ENCODE measurements at places on chromosomes 2 and 18.

GRCh38 chr2:233919938-233920337 lies 2.8 kb downstream of the TRPM8 start:
- DNase-seq = peak; percentile 27

DNA sequence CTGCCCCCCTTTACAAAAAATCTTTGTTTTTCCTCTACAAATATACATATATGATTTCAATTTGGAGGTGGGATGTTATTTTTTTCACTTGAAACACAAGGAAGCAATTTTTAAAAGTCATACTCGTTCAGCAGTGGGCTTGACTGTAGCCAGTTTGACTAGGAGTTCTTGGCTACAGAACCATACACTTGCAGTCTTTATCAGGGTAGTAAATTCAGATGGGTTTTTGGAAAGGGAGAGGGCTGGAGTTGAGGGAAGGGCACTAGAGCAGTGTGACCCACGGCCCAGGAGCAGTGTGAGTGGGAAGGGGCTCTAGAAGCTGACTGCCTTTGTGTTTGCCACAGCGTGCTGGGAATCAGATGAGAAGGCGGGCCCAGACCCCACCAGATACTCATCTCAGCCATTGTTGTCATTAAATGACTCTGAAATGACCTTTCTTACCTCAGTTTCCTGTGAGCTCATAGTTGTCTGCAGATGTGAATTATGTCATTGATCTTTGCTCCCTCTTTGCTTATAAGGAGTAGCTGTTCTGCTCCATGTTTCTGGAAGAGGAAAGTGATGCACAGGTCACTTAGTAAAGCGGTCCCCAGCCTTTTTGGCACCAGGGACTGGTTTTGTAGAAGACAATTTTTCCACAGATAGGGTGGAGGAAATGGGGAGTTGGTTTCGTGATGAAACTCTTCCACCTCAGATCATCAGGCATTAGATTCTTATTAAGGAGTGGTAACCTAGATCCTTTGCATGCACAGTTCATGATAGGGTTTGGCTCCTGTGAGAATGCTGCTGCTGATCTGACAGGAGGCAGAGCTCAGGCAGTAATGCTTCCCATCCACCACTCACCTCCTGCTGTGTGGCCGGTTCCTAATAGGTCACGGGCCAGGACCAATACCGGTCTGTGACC lies 116.8 kb downstream of the SPTBN1 start:
- DNase-seq = peak; percentile 53

DNA sequence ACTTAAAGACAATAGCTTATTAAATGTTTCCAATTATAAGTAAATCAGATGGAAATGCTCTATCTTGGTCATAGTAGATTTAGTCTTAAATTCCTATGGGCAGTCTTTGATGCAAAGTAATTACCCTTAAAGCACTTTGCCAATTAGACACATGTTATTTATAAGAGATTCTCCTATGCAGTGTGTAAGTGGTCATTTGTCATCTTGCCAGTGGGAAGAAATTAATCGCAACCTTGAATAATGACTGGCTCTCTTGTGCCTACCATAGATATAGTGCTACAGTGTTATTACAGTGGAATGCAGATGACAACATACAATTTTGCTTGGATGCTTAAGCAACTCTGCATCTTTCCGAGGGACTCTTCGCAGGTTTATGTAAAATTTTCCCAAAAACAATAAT lies 311.0 kb upstream of the THUMPD2 start:
- no peak for DNase-seq

GRCh38 chr2:30038419-30038818 lies 108.4 kb upstream of the YPEL5 start:
- no peak for DNase-seq

DNA sequence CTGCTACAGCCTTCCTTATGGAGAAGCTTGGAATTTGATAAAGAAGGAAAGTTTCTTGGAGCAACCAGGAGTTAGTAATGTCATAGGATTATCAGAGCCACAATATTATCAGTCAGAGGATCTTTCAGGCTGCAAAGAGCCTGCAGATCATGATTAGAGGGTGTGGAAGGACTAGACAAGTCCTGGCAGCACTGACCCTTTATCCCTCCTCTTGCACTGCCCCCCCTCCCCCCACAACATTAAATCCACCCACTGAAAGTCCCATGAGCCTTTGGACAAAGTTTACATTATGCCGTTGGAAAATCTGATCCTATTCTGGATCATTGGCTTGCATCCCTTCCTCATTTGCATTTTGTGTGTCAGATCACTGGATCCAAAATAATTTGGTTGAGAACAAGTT lies 18.7 kb upstream of the IMPA2 start:
- DNase-seq = no peak

DNA sequence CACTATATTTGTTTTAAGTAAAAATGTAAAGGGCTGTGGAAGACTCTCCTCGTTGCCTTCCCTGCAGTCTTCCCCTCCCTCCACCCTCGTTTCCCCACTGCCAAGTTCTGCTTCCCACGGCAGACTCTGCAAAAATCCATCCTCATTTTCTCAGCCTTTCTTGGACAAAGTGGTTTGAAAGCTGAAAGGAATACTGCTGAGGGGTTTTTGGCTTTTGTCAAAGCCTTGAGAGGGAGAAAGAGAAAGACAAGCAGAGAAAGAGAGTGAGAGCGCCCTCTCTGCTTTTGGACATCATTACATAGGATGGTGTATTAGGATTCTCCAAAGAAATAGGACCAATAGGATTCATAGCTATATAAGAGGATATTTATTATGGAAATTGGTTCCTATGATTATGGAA lies 455.9 kb upstream of the SOX11 start:
- DNase-seq = no peak

GRCh38 chr2:168212167-168212566 lies 35.2 kb downstream of the STK39 start:
- DNase-seq = no peak

DNA sequence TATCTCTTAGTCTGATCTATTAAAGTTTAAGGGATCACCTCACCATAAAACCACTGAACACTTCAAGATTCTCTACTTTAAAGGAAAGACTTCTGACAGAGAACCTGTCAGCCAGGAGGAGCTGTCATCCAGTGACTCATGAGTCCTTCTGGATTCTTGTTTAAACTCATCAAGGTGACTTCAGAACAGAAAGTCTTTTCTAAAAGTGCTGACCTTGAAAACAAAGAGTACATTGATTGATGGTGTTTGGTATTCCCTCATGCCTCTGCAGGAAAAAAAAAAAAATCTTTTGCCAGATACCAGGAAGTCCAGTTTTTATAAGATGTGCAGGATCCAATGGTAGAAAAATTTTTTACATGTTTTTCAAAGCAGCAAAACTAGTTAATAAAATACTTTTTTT lies 12.3 kb downstream of the DSG2 start:
- DNase-seq = no peak

- no peak for DNase-seq
These were observed 265.1 kb downstream of the RIT2 start for GRCh38 chr18:42850174-42851083.

- no peak for DNase-seq
These were observed 18.9 kb downstream of the TRPM8 start for GRCh38 chr2:233936089-233936488.

DNA sequence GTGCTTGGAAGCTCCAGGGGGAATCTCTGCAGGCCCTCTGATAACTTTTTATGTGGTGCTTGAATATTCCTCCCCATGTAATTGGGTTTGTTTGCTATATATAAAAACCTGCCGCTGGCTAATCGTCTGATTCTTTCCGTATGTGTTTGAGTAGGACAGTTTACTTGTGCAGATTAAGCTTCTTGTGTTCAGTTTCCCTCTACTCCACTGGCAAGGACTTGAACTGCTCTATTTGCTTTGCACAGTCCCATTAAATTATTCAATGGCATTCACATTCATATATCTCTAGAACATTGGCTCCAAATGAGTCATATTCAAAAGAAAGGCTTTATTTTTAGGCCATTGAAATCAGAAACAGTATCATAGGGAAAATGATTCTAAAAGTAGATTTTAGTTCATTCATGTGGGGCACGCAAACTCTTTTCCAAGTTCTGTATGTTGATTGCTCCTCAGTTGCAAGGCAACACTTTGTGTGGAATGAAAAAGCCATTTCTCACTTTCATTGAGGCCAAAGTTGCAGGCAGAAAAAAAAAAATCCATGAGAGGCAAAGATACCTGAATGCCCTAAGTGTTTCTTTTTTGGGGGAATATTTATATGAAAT lies 1682.3 kb upstream of the PIK3C3 start:
- no peak for DNase-seq

DNA sequence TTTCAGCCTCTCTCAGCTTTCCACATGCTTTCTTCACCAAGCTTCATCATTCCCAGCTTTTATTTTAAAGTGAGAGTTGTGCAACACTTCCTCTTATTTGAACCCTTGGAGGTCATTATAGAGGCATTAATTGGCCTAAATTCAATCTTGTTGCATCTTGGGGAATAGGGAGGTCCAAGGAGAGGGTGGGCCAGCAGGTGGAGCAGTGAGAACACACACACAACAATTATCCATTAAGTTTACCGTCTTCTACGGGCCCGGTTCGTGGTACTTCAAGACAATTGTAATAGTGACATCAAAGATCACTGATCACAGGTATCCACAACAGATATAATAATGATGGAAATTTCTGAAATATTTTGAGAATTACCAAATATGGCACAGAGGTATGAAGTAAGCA lies 457.2 kb upstream of the SMIM21 start:
- DNase-seq = no peak

DNA sequence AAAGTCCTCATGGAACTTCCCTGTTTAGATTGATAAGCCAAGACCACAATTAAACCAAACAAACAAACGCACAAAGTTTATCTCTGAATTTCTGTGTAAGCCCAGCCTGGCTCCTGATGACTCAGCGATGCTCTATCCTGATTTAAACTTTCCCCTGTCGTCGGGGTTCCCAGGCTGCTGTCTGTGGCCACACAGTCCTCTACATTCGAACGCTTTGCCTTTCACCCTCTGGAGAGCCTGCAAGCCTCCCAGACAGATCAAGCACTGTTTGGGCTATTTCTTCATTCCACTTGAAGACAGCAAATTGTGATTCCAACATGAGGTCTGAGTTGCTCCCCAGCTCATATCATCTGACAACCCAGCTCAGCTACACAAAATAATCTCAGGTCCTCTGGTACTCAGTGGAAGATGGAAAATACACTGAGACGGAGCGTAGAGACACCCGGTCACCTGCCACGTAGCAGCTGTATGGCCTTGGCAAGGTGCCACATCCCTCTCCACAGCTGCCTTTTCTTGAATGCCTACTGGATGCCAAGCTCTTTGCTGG lies 51.2 kb downstream of the CYRIA start:
- no peak for DNase-seq

DNA sequence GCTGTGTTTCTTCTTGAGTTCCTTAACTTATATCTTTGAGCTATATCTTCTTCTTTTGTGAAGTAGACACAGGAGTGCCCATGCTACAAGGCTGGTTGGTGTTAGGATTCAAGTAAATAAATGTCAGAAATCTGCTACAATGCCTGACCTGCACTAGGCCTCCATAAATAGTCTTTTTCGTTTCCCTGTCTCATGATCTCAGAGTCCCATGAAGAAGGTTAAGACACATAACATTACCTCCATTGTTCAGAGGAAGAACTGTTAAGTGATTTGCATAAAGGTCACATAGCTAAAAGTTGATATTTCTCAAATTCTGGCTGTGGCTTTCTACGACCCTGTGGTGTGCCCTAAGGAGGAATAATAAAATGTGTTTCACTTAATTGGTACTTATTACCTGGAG lies 228.4 kb downstream of the KCNS3 start:
- no peak for DNase-seq

GRCh38 chr2:205405194-205405593 lies 277.1 kb upstream of the NRP2 start:
- DNase-seq = no peak

DNA sequence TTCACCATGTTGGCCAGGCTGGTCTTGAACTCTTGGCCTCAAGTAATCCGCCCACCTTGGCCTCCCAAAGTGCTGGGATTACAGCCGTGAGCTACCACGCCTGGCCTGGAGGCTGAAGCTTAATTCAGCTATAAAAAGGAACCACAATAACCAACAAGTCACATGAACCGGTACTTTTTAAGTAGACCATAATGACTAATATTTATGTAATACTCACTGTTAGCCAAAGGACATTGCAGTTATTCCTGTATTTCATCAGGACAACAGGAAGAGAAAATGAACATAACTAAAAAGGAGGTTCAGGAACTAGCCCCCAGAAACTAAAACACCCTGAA lies 49.0 kb upstream of the TMEM87B start:
- no peak for DNase-seq

- no peak for DNase-seq
These were observed 57.7 kb upstream of the HPCAL1 start for GRCh38 chr2:10245021-10245420.

DNA sequence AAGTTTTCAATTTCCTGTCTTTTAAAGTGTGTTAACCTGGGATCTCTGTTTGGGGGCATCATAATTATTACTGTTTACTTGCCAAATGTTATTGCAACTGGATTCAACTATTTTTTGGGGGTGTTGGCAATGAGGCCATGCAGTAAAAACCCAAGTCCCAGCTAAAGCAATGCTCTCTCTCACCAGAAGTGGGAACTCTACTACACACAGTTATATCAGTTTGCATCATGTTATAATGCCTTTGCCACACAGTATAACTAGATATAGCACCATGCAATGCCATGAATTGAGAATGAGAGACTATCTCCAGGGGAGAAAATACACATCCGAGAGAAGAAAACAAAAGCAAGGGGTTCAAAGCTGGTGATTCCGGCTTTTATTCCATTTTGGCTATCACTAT lies 79.0 kb downstream of the GCA start:
- DNase-seq = no peak

DNA sequence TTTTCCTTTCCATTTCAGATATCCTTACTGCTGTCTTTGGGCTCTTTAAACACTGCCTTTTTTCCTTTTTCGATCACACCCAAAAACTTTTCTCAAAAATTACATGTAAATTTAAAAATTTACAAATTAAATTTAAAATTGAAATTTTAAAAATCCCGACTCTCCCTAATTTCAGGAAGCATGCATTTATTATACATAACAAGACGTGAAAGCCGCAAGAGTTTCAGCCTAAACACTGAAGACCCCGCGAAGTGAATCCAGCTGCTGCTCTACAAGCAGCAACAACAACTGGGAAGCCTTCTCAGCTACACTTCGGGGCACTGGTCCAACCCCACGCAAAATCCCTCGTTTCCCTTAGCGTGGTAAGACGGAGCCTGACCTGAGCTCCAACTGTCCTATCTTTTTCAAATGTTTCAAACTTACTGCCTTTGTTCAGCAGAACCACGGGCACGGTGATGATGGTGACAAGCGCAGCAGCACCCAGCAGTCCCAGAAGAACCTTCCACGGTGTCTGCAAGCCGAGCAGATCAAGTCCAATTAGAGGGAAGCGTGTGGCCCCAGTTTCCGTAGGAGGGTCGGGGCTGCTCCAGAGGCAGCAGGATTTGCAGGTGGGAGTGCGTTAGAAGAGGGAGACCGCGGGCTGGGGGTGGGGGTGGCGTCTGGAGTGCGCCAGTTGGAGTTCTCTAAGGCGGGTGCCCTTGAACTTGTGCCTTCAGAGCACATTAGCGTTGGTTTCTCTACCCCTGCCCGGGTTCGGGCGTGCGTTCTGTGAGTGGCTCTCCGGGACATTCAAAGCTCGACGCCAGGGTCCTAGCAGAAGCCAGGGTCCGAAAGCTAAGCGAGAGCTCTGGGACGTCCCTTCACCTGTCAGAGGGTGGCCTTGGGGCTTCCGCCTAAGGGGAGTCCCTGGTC lies 783 bp downstream of the DPP4 start:
- DNase-seq = peak; percentile 42
